Suppressor macrophage treated with lipopolysaccharide for 1 hour (primary cell): ENCODE measurements at places on chromosomes 1 and 21.
A peak's percentile ranks its signal among the peaks of the same experiment; 100 is the strongest.

- peak; percentile 17 for DNase-seq
These were observed 117.0 kb downstream of the NEK7 start for GRCh38 chr1:198273748-198274295.

- no peak for DNase-seq
These were observed 56.9 kb downstream of the TRABD2B start for GRCh38 chr1:47940326-47940725.

GRCh38 chr1:184322253-184322652 lies 64.6 kb upstream of the C1orf21 start:
- DNase-seq: no peak

DNA sequence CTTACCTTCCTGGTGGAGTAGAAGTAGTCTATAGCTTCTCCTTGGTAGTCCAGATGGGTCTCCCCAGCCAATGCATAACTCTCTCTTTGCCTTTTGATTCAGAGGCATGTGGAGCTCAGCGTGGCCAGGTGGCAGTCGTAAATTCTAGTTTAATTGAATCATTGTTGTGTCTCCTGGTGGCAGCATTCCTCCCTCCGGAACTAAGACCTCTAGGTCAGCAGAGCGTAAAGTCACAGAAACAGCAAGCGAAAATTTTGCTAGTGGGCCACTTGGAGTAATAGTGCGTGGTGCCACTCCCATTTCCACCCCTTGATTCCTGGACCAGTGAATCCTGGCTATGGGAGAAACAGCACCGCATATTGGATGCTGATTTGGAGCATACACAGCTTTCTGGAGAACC lies 3.9 kb upstream of the TMPRSS2 start:
- DNase-seq: no peak

DNA sequence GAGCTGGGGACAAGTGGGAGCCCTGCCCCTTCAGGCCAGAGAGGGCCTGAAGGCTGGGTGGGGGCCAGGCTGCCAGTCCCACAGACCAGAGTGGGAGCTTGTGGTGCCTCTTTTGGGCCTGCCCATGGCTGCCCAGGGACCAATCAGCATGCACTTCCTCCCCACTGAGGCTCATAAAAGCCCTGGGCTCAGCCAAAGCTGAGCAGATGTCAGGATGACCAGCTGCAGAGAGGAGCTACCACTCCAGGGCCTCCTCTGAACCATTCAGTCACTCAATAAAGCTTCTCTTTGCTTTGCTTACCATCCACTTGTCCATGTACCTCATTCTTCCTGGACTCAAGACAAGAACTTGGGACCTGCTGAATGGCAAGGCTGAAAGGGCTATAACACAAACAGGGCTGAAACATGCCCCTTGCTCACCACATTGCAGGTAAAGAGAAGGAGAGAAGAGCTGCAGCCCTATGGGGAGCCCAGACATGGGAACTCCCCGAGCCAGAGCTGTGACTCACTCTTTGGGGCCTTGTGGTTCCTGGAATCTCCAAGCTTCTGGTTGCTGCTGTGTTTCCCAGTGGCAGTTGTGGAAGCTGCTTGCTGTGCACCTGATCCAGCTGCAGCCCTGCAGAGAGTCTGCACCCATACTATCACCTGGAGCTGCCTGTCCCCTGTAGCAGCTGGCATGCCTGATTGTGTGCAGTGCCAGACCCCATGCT lies 82.0 kb downstream of the OLFML3 start:
- DNase-seq: peak; percentile 73

DNA sequence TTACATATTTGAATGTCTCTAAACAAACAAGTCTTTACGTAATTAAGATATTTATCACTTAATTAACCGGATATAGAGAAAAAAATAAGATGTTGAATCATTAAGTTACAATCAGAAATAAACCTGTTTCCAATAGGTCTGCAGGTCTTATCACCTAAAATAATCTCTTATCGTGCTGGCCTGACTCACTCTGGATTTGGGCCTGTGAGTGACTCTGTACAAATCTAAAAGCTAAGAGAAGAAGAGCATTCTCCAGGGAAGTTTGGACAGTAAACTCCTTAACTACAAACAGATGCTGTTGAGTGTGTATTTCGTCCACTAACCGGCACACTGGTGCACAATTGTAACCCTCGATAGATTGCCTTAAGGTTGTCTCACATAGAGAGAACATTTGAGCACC lies 25.3 kb downstream of the CEP104 start:
- DNase-seq: no peak

- no peak for DNase-seq
These were observed 436.7 kb upstream of the PRMT6 start for GRCh38 chr1:106619827-106620134.

GRCh38 chr1:16076031-16076864 lies 2.8 kb upstream of the FAM131C start:
- peak; percentile 29 for DNase-seq
